Karpas-422 (cell line): ENCODE measurements at places on chromosomes 3 and 15.
A peak's percentile ranks its signal among the peaks of the same experiment; 100 is the strongest.

- peaks cover 45% of the 10 kb centered on the region for H3K36me3 ChIP-seq
- H3K27ac ChIP-seq, result no peak overlapping the region
- H3K4me3 ChIP-seq, result no peak overlapping the region
- no peaks in the 10 kb centered on the region; the same call in 1 of the 2 replicates for H3K4me1 ChIP-seq
Observed at GRCh38 chr3:48708481-48708889, 8.5 kb downstream of the IP6K2 start.

DNA sequence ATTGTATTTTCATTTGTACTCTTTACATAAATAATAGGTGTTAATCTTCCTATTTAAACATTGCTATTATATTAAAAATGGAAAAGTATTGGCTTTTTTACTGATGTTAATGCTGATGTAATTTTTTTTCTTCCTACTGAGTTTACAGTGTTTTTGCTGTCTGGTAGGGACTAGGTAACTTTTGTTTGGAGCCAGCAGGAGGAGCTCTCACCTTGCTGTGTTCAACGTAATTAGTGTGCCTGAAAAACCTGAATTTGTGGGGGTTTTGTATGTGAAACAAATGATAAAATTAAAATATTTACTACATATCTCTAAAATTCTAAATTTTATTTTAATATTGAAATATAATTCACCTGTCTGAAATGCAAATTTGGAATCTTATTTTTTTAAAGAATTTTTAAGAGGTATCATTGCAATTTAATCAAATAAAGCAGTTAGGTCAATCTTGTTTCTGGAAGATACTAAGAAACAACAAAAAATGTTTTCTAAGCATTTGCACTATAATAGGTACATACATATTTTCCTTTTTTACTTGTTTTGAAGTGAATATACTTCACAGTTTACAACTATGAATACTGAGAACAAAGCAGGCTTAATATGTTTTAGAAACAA lies 48.8 kb downstream of the EPHA6 start:
- no peak overlapping the region for H3K4me3 ChIP-seq
- H3K36me3 ChIP-seq, result no peaks in the 10 kb centered on the region
- H3K27ac ChIP-seq, result no peak overlapping the region
- peak; percentile 77 for DNase-seq

DNA sequence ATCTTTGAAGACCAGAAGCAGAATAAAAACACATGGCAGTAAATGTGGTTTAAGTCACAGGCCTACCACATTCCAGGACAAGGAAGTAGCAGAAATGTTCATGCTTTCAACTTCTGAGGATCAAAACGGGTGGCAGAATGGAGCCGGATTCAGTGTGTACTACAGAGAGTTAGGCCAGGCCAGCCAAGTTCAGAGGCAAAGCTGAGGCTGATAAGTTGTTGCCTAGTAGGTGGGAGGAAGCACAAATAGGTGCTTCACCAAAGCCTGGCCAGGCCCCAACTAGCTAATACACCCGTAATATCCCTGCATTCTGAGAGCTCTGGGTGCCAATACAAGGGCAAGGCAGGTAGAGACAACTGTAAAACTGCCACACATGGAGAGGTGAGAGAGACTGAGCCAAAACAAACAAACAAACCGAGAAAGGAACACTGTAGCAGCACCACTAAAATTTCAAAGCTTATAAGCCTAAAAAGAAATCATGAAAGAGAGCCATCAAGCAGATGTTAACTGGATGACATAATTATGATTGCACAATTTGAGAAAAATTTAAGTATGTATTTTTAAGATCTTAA lies 156.4 kb upstream of the CBLB start:
- no peak overlapping the region for H3K27ac ChIP-seq
- H3K27me3 ChIP-seq, result no peaks in the 10 kb centered on the region
- no peak for DNase-seq
- H3K4me3 ChIP-seq, result no peak overlapping the region
- H3K4me1 ChIP-seq, result no peaks in the 10 kb centered on the region
- H3K36me3 ChIP-seq, result no peaks in the 10 kb centered on the region

GRCh38 chr3:9205345-9206143 lies 43.9 kb downstream of the SRGAP3 start:
- DNase-seq, result no peak
- H3K4me1 ChIP-seq, result no peaks in the 10 kb centered on the region
- H3K27ac ChIP-seq, result no peak overlapping the region

DNA sequence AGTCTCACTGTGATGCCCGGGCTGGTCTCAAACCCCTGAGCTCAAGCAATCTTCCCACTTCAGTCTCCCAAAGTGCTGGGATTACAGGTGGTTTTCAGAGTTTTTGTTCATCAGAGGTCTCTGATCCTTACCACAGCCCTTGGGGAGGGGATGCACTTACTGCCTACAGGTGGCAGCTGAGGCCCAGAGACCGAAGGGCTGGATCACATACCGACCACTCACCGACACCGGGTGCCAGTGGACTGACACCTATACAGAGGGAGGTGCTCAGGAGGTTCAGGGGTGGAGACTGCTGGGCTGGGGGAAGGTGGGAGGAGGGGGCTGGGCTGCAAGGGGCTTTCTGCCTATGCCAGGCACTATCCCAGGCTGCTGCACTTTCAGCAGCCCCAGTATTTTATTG lies 19.5 kb downstream of the DUSP7 start:
- H3K4me3 ChIP-seq, result peak overlapping the region; percentile 31; the same call in 1 of the 2 replicates
- DNase-seq, result no peak
- no peaks in the 10 kb centered on the region for H3K27me3 ChIP-seq
- H3K27ac ChIP-seq, result peak overlapping the region; percentile 72

- no peaks in the 10 kb centered on the region for H3K4me1 ChIP-seq
- no peaks in the 10 kb centered on the region for H3K27me3 ChIP-seq
- H3K27ac ChIP-seq, result no peak overlapping the region
- H3K36me3 ChIP-seq, result no peaks in the 10 kb centered on the region
Observed at GRCh38 chr3:133958071-133958805, 62.6 kb upstream of the RAB6B start.

DNA sequence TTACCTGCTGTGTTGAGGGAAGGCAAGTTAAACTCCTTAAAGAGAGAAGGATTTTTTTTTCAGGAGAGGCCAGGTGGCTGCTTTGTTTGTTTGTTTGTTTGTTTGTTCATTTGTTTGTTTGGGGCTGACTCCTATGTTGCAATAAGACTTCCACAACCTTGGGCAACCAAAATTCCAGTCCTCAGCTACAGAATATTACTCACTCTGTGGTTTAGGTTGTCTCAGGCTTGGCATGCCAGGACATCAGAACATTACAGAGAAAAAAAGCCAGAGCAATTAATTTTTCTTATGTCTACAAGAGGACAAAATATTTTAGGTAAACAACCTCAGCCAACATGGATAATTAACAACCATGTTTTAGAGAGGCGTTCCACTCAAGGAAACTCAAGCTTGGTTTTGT lies 156.7 kb upstream of the ATP11B start:
- no peaks in the 10 kb centered on the region for H3K4me1 ChIP-seq
- no peaks in the 10 kb centered on the region for H3K27me3 ChIP-seq
- DNase-seq, result no peak
- no peak overlapping the region for H3K4me3 ChIP-seq
- H3K36me3 ChIP-seq, result no peaks in the 10 kb centered on the region
- no peak overlapping the region for H3K27ac ChIP-seq

DNA sequence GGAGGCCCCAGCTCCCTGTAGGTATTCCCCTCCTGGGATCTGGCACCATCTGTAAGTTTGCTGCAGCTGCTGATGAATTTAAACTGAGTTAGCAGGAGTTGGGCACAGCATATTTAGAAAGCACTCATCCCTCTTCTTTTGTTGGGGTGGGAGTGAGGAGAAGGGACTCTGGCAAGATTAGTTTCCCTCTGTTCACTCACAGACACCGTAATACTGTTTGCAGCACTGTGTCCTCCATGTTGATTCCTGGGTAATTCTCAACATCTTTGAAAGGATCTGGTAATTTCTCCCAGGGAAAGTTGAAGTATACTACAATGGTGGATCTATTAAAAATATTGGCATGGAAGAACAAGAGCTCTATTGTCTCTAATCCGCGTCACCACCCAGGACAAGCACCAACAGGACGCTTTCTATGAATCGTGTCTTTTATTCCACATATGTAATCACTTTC lies 173.3 kb downstream of the RBMS3 start:
- H3K36me3 ChIP-seq, result no peaks in the 10 kb centered on the region
- DNase-seq, result no peak
- H3K4me3 ChIP-seq, result no peak overlapping the region
- no peak overlapping the region for H3K27ac ChIP-seq

DNA sequence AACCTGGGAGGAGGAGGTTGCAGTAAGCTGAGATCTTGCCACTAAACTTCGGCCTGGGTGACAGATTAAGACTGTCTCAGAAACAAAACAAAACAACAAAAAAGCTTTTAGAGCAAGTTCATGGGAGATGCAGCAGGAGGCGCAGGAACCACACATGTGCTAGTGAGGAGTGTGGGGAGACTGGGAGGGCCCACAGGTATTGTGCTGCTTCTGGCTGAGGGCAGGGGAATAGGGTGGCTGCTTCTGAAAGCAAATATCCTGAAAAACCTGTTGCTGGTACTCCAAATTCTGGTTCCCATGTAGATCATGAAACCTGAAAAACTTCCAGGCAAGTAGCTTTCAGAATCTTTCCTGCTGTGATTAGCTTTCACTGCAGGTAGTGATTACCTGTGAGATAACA lies 22.1 kb downstream of the TYRO3 start:
- no peak overlapping the region for H3K27ac ChIP-seq
- DNase-seq, result peak; percentile 60
- no peaks in the 10 kb centered on the region for H3K36me3 ChIP-seq

DNA sequence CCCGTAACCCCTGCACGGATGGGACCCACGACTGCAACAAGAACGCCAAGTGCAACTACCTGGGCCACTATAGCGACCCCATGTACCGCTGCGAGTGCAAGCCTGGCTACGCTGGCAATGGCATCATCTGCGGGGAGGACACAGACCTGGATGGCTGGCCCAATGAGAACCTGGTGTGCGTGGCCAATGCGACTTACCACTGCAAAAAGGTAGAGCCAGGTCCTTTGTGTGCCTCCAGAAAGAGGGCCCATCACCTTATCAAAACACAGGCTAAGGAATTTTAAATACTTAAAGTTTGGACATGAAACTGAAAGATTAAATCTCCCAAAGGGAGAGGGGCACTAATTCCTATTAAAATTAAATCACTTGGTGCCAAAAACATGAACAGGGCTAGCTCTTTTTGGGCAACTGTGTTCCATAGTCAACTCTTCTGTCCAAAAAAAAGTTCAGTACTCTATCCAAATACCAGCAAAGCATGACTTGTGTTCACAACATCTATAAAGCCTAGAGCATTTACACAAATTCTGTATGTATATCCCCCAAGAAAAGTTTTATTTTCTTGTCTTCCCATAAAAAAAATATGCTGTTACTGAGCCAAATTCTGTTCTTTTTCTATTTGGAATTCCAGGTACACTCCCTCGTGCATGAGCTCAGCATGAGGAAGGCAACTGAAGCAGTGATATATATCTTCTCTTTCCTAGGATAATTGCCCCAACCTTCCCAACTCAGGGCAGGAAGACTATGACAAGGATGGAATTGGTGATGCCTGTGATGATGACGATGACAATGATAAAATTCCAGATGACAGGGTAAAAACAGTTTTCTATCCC lies 9.2 kb downstream of the THBS1 start:
- H3K4me3 ChIP-seq, result no peak overlapping the region
- no peaks in the 10 kb centered on the region for H3K36me3 ChIP-seq
- no peak overlapping the region for H3K27ac ChIP-seq
- H3K27me3 ChIP-seq, result 0 out of 2 replicates have a peak, but pooled peaks cover 2% of the 10 kb centered on the region

DNA sequence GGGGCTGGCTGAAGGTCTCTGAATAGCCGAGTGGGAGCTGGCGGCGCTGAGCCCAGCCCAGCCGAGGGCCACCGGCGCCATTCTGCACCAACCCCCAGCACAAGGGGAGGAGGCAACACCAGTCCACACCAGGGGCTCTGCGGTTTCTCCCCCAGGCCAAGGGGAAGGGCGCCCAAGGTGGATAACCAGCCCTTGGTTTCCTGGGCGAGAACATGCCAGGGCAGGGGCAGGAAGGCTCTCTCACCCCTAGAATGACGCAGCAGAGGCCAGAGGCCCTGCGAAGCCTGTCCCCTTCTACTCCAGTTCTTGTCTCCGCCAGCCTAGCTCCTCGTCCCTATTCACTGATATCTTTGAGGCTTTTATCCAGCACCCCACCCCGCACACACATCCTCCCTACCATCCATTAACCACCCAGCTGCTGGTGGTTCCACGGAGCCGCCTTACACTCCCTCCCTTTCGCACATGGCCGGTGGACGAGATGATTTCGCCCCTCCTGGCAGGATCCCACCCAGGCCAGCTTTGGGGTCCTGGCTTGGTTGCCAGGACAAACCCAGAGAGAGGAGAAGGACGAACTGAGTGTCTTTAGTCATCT lies 1.3 kb downstream of the RBPMS2 start:
- no peak overlapping the region for H3K27ac ChIP-seq
- H3K36me3 ChIP-seq, result no peaks in the 10 kb centered on the region
- no peaks in the 10 kb centered on the region for H3K4me1 ChIP-seq
- no peak overlapping the region for H3K4me3 ChIP-seq

- DNase-seq, result no peak
- H3K4me3 ChIP-seq, result no peak overlapping the region
- H3K27me3 ChIP-seq, result no peaks in the 10 kb centered on the region
Observed at GRCh38 chr3:161576311-161576710, 79.7 kb downstream of the OTOL1 start.

- no peak overlapping the region for H3K4me3 ChIP-seq
- no peak for DNase-seq
- no peaks in the 10 kb centered on the region for H3K4me1 ChIP-seq
- H3K36me3 ChIP-seq, result no peaks in the 10 kb centered on the region
- no peak overlapping the region for H3K27ac ChIP-seq
Observed at GRCh38 chr3:99131876-99132275, 230.4 kb upstream of the DCBLD2 start.

- no peaks in the 10 kb centered on the region for H3K36me3 ChIP-seq
- H3K4me1 ChIP-seq, result no peaks in the 10 kb centered on the region
- H3K27me3 ChIP-seq, result no peaks in the 10 kb centered on the region
- no peak overlapping the region for H3K4me3 ChIP-seq
- no peak for DNase-seq
Observed at GRCh38 chr15:35768949-35769348, 223.0 kb upstream of the DPH6 start.

DNA sequence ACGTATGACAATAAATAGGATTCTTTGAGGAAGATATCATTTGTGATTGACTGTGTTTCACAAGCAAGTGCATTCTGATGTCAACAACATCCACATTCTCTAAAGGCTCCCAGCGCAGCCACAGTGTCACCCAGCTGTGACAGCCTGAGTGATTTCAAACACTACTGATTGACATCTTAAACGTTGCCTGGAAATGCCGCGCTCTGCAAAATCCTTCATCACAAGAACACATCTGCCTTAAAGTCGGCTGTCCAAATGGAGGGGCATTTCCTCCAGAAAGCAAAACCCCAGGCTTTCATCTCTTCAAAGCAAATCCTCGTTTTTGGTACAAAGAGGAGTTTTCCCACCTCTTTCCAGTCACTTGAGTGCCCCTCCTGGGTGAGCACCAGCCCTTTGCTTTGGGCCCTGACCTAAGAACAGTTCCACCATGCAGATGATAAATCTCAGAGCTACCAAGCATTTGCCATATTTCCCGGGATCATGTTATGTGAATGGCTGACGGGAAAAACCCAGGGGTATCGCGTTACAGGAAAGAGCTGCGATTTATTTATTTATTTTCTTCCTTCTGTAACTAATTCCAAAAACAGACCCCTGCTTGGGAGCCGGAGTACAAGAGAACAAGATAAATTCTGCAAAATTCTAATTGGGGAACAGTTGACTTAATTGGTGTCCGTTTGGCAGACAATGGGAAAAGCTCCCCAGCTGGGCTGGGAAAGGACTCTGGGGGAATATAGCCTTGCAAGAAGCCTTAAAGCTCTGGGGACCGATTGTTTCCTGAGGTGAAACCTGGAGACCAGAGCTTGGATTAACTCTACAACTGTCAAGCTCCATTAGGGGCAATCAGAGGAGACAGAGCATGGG lies 703.8 kb upstream of the NR2F2 start:
- no peak overlapping the region for H3K4me3 ChIP-seq
- no peak overlapping the region for H3K27ac ChIP-seq
- H3K27me3 ChIP-seq, result no peaks in the 10 kb centered on the region
- H3K36me3 ChIP-seq, result no peaks in the 10 kb centered on the region
- DNase-seq, result no peak
